Renal cortex interstitium (tissue), 15 donors: ENCODE measurements at places on chromosomes 16 and 17. TPM values are rescaled to one million over a fixed set of nuclear protein-coding genes. Genes with fewer than 3 reads are reported as not detected.

GRCh38 chr16:55499951-55500529 is 8.8 kb upstream of the LPCAT2 start:
- no peak for DNase-seq

Gene BOLA2
- 5.0 TPM for polyA plus RNA-seq

- DNase-seq: no peak
Measured at GRCh38 chr17:49196520-49196919, 13.9 kb downstream of the GNGT2 start.

Gene KRT14
- polyA plus RNA-seq: not detected

Gene PNMT
- 1.3 TPM for polyA plus RNA-seq

- no peak for DNase-seq
Measured at GRCh38 chr17:42214156-42214555, 19.9 kb upstream of the GHDC start.

- no peak for DNase-seq
Measured at GRCh38 chr17:59680314-59680713, 26.9 kb downstream of the PTRH2 start.

Gene ITGAX
- 0.39 TPM for polyA plus RNA-seq

Gene ST6GALNAC2
- 9.8 TPM for polyA plus RNA-seq

GRCh38 chr17:17934806-17935205 is 37.4 kb downstream of the TOM1L2 start:
- DNase-seq: no peak

DNA sequence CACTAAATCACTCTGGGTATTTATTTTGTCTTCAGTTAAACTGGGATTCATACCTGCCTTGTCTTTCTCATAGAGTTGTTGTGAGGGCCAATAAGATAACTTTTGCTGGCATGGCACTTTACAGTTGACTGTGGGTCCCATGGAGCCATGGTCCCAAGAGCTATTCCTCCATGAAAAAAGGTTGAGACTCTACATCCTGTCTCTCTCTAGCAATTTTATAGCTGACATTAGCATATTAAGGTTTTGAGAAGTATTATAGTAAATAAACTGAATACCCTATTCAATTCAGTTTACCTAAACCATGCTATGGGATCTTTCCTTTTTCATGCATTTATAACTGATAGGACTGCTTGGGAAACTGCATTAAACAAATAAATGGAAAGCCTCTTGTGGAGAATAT is 17.4 kb downstream of the OGFOD1 start:
- DNase-seq: no peak

Gene CCL8
- not detected for polyA plus RNA-seq

Gene ZKSCAN2
- polyA plus RNA-seq: 10.8 TPM

GRCh38 chr16:29805232-29806098 is 864 bp upstream of the MAZ start:
- peak; percentile 97 for DNase-seq

GRCh38 chr16:58862334-58863021 is 128.4 kb upstream of the GOT2 start:
- no peak for DNase-seq

DNA sequence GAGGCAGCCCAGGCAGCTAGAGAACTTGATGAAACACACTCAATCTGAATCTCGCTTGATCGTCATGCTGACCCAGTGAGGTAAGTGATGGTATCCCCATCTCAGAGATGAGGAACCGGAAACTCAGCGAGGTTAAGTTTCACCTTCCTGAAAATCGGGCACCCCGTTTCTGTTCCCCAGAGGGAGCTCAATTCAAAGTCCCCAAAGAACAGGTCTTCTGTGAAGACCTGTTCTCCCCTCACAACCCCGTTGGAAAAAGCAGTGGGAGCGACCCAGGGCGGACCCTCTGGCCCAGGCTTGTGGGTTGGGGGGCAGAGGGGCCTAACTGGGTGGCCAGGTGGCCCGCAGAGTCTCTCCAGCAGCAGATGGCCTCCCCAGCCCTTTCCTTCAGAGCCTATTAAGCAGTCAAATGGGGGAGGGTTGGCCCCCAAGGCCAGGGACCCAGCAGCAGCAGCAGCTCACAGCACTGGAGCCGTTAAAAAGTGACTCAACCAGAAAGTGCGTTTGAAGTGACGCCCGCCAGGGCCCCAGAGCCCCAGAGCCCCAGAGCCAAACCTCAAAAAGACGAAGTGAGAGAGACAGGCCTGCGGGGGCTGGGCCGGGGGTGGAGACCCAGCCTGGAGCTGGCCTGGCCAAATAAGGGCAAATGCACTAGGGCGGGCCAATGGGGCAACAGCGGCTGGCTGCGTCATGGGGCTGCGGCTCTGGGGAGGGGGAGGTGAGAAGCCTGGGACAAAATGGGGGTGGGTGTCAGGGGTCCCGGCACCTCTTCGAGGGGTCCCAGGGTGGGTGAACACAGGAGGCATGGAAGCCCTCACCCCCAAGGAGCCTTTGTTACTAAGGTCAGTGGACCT is 9.2 kb upstream of the TSPOAP1 start:
- no peak for DNase-seq

- DNase-seq: no peak
Measured at GRCh38 chr17:6756425-6757031, 682 bp downstream of the XAF1 start.

Gene SBK1
- 15.6 TPM for polyA plus RNA-seq

Gene CALB2
- 0.68 TPM for polyA plus RNA-seq

DNA sequence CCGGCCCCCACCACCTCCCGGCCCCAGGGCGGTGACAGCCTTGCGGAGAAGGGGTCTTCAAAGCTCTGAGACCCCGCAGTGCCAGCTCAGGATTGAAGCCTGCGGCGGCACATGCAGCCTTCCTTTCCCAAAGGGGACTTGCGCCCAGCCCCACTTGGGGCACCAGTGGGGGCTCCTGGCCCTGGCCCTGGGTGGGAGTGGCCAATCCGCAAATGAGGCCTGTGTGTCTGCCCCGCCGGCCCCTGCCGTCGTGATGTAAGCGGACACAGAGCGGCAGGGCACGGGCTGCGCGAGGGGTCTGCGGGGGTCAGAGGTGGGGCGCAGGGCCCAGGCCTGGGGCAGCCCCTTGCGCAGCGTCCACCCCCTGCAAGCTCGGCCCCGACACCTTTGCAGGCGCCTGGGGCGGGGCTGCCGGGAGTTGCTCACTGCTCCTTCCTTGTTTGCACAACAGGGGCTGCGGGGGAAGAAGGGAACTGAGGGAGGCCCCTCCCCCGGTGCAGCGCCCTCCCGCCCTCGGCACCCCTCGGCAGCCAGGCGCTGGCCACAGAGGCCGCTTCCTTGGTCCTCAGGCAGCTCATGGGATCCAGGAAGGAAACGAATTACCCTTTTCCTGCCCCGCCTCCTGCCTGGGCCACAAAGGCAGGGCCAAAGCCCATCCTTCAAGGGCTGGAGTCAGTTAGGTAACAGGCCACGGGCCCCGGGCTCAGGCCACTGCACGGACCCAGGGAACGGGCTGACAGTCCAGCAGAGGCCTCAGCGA is 2.9 kb downstream of the SLC16A3 start:
- no peak for DNase-seq
